Stimulated activated CD4-positive, alpha-beta T cell treated with anti-CD3 and anti-CD28 coated beads, Interleukin-1b, Interleukin-23, amount 100 ng/mL, for 4 hours (primary cell): ENCODE measurements at places on chromosomes 11 and 22.

- no peak for DNase-seq
These were observed 375.5 kb upstream of the NARS2 start for GRCh38 chr11:78949976-78950690.

- no peak for DNase-seq
These were observed 25.7 kb downstream of the MPPED2 start for GRCh38 chr11:30560206-30561106.

DNA sequence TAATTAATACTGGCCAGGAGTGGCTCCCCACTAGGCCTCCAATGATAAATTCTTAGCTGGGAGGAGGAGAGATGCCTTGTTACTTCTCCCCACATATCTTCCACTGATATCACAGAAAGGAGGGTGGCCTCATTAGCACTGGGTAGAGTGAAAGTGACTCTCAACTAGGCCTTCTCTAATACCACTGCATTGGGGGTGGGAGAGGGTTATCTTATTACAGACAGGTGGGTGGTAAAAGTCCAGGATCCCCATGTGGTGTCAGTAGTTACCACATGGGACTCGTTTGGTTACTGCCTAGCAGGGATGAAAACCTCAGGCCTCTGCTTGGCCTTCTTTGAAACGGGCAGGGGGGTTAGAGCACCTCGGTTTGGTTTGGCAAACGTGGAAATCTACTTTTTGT lies 167.3 kb downstream of the UVRAG start:
- DNase-seq: no peak

- no peak for DNase-seq
These were observed 72.7 kb downstream of the MYO18B start for GRCh38 chr22:25814685-25815084.

- DNase-seq: no peak
These were observed 25.8 kb downstream of the KCNC1 start for GRCh38 chr11:17760102-17761029.

GRCh38 chr22:38504731-38505540 lies 1.2 kb downstream of the DDX17 start:
- DNase-seq: peak; percentile 47

GRCh38 chr11:91688672-91689071 lies 535.9 kb upstream of the FAT3 start:
- DNase-seq: no peak

DNA sequence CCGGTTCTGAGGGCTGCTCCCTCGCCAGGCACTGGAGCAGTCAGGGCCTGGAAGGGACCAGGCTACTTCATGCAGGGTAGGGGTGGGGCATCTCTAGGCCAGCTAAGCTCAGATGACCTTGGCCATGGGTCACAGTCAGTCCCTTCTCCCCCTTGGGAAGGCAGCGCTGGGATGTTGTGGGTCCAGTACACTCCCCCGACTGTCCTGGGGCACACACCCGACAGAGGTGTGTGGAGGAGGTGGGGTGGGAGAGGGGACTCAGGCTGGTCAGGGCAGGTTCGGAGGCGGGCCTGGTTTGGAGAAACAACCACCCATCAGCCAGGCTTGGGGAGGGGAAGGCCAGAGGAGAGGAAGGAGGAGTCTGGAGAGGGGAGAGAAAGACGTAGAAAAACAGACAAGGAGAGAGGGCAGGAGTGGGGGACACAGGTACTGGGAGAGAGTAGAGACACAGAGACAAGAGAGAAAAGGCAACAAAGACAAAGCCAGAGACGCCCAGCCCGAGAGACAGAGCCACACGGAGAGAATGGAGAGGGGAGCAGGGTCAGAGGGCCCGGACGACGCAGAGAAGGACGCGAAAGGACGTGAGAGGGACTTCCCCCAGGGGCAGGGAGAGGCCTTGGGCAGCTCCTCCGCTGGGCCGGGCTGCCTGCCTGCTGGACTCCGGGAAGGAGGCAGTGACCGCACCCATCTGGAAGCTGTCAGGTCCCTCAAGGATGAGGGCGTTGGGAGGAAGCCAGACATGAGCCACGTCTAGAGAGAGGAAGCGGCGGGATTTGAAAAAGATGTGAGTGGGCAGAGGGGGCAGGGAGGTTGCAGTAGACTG lies 30.6 kb upstream of the TSKU start:
- DNase-seq: no peak

DNA sequence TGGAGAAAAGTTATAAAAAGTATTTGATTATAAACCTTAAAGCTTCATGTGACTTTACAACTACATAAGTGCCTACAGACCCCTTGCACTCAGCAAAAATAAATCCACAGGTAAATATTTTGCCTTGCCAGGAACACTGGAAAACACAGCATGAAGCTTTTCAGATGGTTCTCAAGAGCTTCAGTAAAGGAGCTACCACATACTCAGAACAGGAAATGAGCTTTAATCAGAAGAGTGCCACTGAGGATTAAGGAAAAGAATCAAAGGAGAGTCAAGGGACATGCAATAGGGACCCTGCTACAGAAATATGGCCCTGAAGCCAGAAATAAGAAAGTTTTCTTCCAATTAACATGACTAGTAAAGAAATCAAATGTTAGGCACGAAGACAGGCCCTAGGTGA lies 1.2 kb downstream of the CASP1 start:
- no peak for DNase-seq

DNA sequence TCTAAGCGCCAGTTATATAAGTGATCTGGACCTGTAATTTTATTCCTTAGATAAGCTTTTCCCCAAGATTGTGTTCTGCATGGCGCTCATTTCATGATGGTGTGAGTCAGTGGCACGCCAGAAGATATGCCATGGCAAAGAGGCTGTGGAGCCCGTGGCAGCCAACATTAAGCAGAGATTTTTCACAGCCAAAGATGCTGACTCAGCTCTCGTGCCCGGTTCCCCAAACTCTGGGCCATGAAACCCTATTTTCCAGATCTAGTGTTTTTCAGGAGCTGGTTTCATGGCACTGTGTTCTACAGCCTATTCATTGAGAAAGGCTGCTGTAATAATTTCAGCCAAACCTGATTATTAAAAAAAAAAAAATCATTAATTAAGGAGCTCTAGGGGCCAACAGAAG lies 15.4 kb upstream of the LINC01488 start:
- DNase-seq: no peak

GRCh38 chr11:115580927-115581680 lies 76.9 kb upstream of the CADM1 start:
- DNase-seq: no peak

DNA sequence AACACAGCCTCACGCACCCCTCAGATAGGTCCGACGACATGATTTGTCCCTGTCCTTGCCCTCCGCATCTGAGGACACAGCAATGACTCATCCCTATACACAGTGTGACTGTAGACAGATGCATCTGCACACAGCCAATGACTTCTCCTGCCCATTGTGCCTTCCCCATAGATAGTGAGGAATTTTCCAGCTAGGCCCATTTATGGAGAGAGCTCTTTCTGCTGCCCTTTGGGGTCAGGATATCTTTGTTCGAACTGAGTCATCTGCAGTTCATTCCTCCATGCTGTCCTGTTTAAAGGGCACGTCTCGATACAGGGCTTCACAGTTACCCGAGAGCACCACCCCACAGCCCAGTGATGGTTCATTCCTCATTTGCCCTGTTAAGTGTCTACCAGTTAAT lies 96.7 kb downstream of the LARGE1 start:
- DNase-seq: no peak

- DNase-seq: no peak
These were observed 157.7 kb downstream of the MAML2 start for GRCh38 chr11:96185220-96185768.

DNA sequence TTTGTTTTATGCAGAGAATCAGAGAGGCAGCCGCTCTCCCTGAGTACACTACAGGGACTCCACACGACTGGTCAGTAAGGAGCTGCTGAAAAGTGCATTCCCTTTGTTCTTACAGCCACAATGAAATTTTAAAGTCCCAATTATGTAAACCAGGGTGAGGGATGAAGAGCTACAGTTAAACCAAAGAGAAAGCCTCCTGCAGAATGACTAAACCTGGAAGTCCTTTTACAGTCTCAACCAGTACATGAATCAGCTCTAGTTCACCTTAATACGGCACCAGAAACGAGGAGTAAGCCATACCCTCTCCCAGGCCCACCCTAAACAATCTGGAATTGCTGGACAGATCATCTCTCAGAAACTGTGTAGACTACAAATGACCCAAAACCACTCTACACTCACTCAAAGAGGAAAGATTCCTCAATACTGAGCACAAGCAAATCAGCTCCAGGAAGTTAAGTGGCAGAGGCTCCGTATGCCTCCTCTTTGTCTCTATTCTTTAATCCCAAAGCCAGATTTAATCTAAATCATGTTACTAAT lies 113.1 kb downstream of the RBFOX2 start:
- DNase-seq: no peak

- DNase-seq: no peak
These were observed 61.9 kb downstream of the NRXN2 start for GRCh38 chr11:64661146-64661545.

DNA sequence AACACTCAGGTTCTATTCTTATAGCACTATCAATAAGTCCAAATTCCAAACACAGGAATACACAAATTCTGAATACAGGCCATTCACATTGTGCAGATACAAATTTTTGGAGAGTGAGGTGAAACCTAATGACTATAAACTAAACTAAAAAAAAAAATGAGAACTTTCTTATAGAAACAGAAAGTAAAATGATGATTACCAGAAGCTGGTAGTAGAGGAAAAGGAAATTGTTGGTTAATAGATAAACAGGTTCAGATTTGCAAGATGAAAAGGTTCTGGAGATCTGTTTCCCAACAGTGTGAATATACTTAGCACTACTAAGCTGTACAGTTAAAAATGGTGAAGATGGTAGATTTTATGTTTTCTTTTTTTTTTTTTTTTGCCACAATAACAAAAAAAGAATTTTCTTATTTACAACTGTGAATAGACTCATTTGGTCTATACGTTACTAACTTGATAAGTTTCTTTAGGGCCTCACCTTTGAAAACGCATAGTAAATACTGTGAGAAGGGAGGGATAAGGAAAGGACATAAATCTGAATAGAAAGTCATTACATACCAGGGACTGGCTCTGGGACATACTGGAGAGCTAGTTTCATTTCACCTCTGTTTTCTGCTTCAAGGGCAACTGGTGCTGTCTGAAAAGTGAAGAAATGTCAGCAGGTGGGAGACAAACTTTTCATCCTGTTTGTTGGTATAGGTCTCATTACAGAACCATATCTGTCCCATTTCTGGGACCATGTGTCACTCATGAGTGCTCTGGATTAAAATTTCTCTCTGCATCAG lies 14.2 kb upstream of the CCDC89 start:
- no peak for DNase-seq

- DNase-seq: no peak
These were observed 670.2 kb downstream of the TBC1D22A start for GRCh38 chr22:47432683-47433082.

- no peak for DNase-seq
These were observed 66.8 kb downstream of the LARGE1 start for GRCh38 chr22:33853200-33854097.

DNA sequence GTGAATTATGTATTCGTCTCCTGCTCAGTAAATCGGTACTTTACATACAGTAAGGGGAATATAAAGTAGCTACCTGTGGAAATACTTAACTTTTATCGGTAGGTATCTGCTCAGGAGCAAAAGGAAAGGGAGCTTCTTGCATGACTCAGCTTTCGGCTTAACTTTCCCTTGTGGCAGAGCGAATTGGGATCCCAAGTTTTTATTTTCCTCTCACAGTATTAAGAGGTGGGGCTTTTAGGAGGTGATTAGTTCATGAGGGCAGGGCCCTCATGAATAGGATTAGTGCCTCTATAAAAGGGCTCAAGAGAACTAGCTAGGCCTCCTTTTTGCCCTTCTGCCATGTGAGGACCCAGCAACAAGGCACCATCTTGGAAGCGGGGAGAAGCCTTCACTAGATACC lies 18.7 kb downstream of the RCN1 start:
- no peak for DNase-seq

DNA sequence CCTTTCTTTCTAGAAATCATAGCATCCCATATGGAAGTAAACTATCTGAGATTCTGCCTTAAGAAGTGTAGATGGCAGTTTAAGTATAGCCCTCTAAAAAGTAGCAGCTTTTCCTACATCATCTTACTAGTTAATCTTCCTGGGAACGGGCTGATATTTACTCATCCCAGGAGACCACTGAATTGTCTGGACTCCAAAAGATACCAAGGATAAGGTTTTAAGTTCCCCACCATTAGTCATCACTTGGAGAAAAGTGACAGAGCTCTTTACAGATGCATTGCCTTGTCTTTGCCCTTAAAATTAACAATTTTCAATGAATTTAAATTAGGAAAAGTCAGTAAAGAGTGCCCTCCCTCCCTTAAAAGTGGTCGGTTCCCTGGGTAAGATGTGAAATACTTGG lies 129.5 kb downstream of the MAML2 start:
- DNase-seq: no peak

DNA sequence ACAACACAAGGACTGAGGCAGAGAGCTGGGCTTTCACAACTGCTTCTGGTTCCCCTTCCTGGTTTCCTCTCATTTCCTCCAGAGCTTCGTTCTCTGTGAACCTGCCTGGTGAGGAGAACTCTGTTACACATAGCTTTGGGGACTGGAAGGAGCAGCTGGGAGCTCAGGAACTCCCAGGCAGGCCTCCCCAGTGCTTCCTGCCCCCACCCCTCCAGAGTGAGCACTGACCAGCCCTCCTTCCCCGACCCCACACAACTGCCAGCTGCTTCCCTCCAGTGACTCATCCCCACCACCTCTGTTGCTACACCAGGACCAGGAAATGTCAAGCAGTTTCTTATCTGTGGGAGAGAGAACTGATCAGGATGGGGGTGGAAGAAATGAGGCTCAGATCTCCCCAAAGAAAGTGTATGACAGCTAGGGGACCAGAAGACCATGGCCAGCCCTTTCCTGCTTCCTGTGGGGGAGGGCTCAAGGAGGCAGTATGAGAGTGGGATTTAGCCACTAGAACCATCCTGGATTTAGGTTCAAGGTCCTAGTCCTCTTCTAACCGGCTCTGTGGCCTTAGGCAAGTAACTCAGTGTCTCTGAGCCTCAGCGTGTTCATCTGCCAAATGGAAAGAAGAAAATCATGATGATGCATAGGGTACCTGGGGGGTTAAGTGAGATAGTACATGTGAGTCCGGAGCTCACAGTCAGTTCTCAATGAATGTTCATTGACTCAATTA lies 4.5 kb upstream of the TP53I11 start:
- no peak for DNase-seq
